ENCODE measurements at places on chromosomes 3 and 15. TPM values are rescaled to one million over a fixed set of nuclear protein-coding genes. Genes with fewer than 3 reads are reported as not detected.

GRCh38 chr15:40106203-40107161 is 2.2 kb downstream of the BMF start:
- H3K27me3 ChIP-seq, result no peaks in the 10 kb centered on the region
- peak; percentile 66 for DNase-seq
- no peak overlapping the region for H3K4me3 ChIP-seq
- H3K27ac ChIP-seq, result peak overlapping the region; percentile 37

MTHFS gene
- 45.1 TPM for total RNA-seq

- no peaks in the 10 kb centered on the region for H3K36me3 ChIP-seq
- peak; percentile 7 for DNase-seq
- no peaks in the 10 kb centered on the region for H3K27me3 ChIP-seq
Observed at GRCh38 chr15:93997071-93997658, 234.2 kb upstream of the MCTP2 start.

DNA sequence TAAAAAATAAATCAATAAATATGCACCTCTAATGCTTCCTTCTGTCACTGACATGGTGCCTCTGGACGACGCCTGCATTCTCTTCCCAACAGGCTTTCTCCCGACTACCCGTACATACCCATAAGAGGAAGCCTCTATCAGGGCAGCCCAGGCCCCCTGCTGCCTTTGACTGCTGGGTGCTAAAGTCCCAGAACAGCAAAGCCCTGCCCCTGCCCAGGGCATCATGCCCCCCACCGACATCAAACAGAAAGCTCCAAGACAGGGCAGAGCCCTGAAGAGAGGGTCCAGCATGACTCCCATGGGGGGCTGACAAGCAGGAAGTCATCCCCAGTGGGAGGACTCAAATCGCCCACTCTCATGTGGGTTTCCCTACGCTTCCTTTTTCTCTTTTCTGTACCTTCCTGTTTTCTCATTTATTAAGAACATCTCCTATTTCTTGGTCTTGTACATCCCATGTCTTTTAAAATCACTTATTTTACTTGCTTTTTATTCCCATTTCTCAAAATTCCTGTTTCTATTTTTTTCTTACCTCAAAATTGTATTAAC is 23.4 kb downstream of the XPC start:
- DNase-seq, result no peak
- H3K4me1 ChIP-seq, result no peaks in the 10 kb centered on the region
- H3K27ac ChIP-seq, result no peak overlapping the region
- H3K36me3 ChIP-seq, result peaks cover 86% of the 10 kb centered on the region

DNA sequence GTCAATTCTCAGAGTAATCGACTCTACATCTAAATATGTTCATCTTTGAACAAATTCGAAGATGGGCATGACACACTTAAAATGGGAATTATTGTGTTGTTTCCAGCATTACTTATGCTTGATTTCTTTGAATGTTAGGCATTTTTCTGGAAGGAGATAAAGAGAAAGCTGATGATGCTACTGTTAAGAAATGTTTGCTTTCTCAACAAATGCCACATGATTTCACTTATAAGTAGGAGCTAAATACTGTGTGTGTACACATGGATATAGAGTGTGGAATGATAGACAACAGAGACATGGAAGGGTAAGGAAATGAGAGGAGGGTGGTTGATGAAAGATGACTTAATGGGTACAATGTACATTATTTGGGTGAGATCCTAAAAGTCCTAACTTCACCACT is 400.9 kb downstream of the TBL1XR1 start:
- no peak for DNase-seq
- H3K36me3 ChIP-seq, result no peaks in the 10 kb centered on the region
- H3K27ac ChIP-seq, result no peak overlapping the region
- no peaks in the 10 kb centered on the region for H3K4me1 ChIP-seq
- H3K4me3 ChIP-seq, result no peak overlapping the region

- no peak overlapping the region for H3K4me3 ChIP-seq
- no peaks in the 10 kb centered on the region for H3K27me3 ChIP-seq
- H3K4me1 ChIP-seq, result peaks cover 9% of the 10 kb centered on the region
Observed at GRCh38 chr3:58899159-58899952, 150.5 kb downstream of the CFAP20DC start.

DNA sequence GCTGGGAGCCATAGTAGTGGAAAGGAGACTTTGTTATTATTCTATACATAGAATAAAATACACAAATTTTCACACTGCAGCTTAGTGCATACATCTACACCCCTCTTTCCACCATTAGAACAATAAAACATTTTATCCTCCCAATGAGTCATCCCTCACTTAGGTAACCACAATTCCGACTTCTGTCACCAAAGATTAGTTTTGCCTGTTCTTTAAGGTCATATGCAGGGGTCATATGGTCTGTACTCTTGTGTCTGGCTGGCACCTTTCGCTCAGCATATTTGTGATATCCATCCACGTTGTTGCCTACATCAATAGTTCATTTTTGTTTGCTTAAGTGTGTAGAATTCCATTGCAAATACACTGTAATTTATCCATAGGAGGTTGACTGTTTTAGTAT is 399.4 kb downstream of the SHQ1 start:
- no peaks in the 10 kb centered on the region for H3K27me3 ChIP-seq
- H3K27ac ChIP-seq, result peak overlapping the region; percentile 93
- peaks cover 13% of the 10 kb centered on the region for H3K36me3 ChIP-seq
- H3K4me3 ChIP-seq, result no peak overlapping the region
- peaks cover 42% of the 10 kb centered on the region for H3K4me1 ChIP-seq
- DNase-seq, result peak; percentile 63

- no peak overlapping the region for H3K27ac ChIP-seq
- no peak for DNase-seq
- H3K27me3 ChIP-seq, result no peaks in the 10 kb centered on the region
- no peak overlapping the region for H3K4me3 ChIP-seq
Observed at GRCh38 chr3:38370861-38371260, 24.3 kb downstream of the XYLB start.

DNA sequence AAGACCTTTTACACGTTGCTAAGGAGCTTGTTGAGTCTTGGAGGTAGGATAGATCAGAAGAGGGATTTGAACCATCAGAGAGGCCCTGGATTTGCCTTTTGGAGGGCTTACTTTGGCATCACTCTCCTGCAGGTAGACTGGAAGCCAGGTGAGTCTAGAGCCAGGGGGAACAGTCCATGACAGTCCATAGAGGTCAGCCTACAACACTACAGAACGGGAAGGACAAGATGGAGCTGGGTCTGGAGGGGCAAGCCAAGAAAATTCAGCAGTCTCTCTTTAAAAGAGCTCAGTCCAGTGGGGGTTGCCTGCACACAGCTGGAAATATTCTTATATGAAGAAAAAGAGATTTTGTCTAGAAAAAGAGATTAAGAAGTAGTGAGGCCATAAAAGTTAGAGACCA is 60.7 kb downstream of the HHLA2 start:
- H3K27ac ChIP-seq, result no peak overlapping the region
- no peaks in the 10 kb centered on the region for H3K4me1 ChIP-seq
- no peak for DNase-seq
- H3K27me3 ChIP-seq, result no peaks in the 10 kb centered on the region

DNA sequence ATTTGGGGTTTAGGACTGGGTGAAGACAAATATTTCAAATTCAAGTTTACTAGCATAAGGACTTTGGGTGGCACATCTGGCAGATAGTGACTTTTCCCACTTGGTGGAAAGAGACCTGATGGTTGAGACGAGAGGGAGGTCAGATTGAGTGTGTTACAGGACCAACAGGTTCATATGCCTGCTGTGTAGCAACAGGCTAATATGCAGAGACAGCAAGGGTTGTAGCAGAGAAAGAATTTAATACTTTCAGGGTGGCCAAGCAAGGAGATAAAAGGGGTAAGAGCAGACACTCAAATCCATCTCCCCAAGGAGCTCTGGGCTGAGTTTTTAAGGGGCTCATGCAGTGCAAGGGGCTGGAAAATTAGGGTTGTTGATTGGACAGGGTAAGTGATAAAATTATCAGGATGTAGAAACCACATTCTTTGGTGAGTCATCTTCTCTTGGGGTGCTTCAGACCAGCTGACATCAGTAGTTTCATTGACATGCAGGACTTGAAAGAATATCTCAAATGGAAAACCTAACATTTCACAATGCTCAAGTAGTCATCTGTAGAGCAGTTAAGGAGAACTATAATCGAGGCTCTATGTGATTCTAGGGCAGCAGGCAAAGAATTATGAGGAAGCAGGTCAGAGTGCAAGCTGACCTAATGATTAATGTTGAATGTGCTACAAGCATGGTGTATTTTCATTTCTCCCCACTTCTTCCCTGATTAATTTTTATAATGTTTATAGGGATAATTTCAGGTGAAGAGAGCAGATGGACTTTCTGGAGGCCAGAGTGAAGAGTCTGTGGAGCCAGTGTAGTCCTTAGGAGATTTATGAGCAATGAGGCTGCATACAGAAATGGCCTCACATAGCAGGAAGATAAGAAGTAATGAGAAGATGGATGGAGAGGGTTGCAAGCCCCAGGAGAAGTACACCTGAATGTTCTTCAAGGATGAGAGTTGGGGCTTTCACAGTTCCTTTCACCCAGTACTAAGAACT is 13.7 kb downstream of the FOXB1 start:
- no peak overlapping the region for H3K4me3 ChIP-seq
- DNase-seq, result no peak
- no peaks in the 10 kb centered on the region for H3K36me3 ChIP-seq
- H3K4me1 ChIP-seq, result no peaks in the 10 kb centered on the region

GRCh38 chr15:77168141-77168540 is 97.2 kb upstream of the TSPAN3 start:
- H3K36me3 ChIP-seq, result no peaks in the 10 kb centered on the region
- H3K27ac ChIP-seq, result no peak overlapping the region
- H3K4me1 ChIP-seq, result no peaks in the 10 kb centered on the region
- no peaks in the 10 kb centered on the region for H3K27me3 ChIP-seq

CAND2 gene
- 14.9 TPM for total RNA-seq

- no peak overlapping the region for H3K27ac ChIP-seq
- no peaks in the 10 kb centered on the region for H3K36me3 ChIP-seq
- H3K27me3 ChIP-seq, result no peaks in the 10 kb centered on the region
- no peak for DNase-seq
Observed at GRCh38 chr15:68022061-68022460, 32.1 kb upstream of the PIAS1 start.

GRCh38 chr3:21392526-21392925 is 358.5 kb downstream of the ZNF385D start:
- H3K27me3 ChIP-seq, result no peaks in the 10 kb centered on the region
- no peaks in the 10 kb centered on the region for H3K36me3 ChIP-seq
- H3K4me1 ChIP-seq, result no peaks in the 10 kb centered on the region
- H3K4me3 ChIP-seq, result no peak overlapping the region
- no peak overlapping the region for H3K27ac ChIP-seq

TPRA1 gene
- 19.4 TPM for total RNA-seq

FANCD2 gene
- total RNA-seq, result 59.4 TPM

DNA sequence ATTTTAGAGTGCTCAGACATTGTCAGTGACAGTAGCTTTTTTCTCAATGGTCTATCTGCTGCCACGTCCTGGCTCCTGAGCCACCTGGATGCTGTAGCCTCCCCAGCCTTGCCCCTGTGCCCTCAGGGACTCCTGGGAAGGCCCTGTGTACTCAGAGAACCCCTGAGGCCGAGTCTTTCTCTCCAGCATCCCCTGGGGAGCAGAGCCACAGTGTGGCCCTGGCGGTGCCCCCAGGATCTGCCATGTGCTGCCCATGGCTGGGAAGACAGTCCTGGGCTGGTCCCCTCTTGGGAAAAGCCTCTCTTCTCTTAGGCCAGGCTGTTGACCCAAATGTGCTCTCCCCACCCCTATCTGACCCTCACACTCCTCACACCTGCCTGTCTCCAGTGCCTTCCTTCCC is 5.0 kb downstream of the MYD88 start:
- H3K4me1 ChIP-seq, result peaks cover 16% of the 10 kb centered on the region
- H3K4me3 ChIP-seq, result no peak overlapping the region
- DNase-seq, result no peak
- H3K36me3 ChIP-seq, result peaks cover 26% of the 10 kb centered on the region
- H3K27ac ChIP-seq, result no peak overlapping the region
- no peaks in the 10 kb centered on the region for H3K27me3 ChIP-seq

CHRM5 gene
- total RNA-seq, result not detected

ROBO2 gene
- 1.7 TPM for total RNA-seq

GRCh38 chr3:11651477-11651876 is 7.8 kb upstream of the VGLL4 start:
- H3K4me3 ChIP-seq, result no peak overlapping the region
- H3K27me3 ChIP-seq, result peaks cover 31% of the 10 kb centered on the region
- DNase-seq, result no peak

CCR3 gene
- total RNA-seq, result not detected

- H3K27me3 ChIP-seq, result no peaks in the 10 kb centered on the region
- no peaks in the 10 kb centered on the region for H3K4me1 ChIP-seq
- H3K27ac ChIP-seq, result no peak overlapping the region
- no peak for DNase-seq
Observed at GRCh38 chr3:60610441-60611112, 640.7 kb downstream of the FHIT start.

TEX264 gene
- 32.1 TPM for total RNA-seq

GOLGA6L10 gene
- total RNA-seq, result 2.2 TPM

DNA sequence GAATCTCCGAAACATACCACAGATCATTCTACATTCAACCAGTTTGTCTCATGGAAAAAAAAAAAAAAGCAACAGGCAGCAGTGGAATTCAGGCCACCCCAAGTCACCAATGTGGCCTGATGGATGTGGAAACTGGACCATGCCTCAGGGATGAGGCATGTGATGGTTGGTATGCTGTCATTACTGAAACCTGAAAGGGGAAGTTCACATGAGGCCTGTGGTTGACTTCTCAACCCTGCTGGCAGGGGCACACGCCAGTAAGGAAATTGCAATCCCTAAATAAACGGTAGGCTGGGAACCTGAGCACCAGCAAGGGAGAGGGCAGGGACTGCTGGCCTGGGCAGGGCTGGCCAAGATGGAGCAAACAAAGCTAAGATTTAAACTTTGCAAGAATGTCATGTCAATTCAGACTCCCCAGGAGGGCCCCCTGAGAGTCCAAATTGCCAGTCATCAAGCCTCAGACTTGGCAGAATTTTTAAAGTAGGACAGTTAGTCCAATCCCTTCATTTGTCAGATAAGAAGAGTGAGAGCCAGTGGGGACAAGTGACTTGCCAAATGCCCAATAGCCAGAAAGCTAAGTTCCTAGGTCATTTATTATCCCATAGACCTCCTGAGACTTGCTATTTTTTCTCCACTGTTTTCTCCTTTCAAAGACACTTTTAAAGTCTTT is 310.4 kb downstream of the ERC2 start:
- H3K4me1 ChIP-seq, result no peaks in the 10 kb centered on the region
- no peak overlapping the region for H3K27ac ChIP-seq
- H3K27me3 ChIP-seq, result no peaks in the 10 kb centered on the region
- H3K4me3 ChIP-seq, result no peak overlapping the region

DNA sequence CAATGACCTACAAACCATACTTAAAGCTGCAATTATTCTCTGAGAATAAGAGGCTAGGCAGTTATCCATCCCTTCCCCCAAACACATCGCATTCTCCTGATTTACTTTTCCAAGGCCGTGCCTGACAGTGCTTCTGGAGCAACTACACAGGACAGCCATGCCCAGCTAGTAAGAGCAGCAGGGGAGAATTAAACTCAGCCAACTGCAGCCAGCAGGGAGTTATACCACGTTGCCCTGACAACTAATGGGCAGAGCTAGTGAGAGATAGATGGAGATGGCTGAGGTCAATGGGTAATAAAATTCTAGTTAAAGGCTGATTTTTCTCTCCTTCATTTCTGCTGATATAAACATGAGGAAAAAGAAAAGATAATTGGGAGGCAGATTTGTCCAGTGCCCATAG is 193.8 kb upstream of the PPP2R3A start:
- no peak overlapping the region for H3K27ac ChIP-seq
- H3K4me3 ChIP-seq, result no peak overlapping the region
- no peaks in the 10 kb centered on the region for H3K36me3 ChIP-seq
- H3K4me1 ChIP-seq, result no peaks in the 10 kb centered on the region

GRCh38 chr3:45143673-45144671 is 2.2 kb downstream of the CDCP1 start:
- no peaks in the 10 kb centered on the region for H3K36me3 ChIP-seq
- peaks cover 32% of the 10 kb centered on the region for H3K4me1 ChIP-seq
- H3K27ac ChIP-seq, result peak overlapping the region; percentile 44
- peak; percentile 73 for DNase-seq
